Airway epithelial cell (primary cell): ENCODE measurements at places on chromosomes 16 and 17. TPM values are rescaled to one million over a fixed set of nuclear protein-coding genes. Genes with fewer than 3 reads are reported as not detected.

Gene PRAC1
- total RNA-seq, result not detected in 2 replicates

Gene LHX1
- not detected in 2 replicates for total RNA-seq

Gene C1QTNF8
- total RNA-seq, result not detected in 2 replicates

Gene RNF135
- total RNA-seq, result 13.7 and 15.7 TPM in 2 replicates

Gene ERN2
- 0.28 and 0.49 TPM in 2 replicates for total RNA-seq
